ENCODE measurements at places on chromosomes 4 and X.

GRCh38 chr4:24800325-24800895 is 5.0 kb downstream of the SOD3 start:
- DNase-seq = no peak

- DNase-seq = no peak
Measured at GRCh38 chr4:147318586-147318985, 162.3 kb upstream of the EDNRA start.

- DNase-seq = no peak
Measured at GRCh38 chrX:67351411-67351810, 192.4 kb upstream of the AR start.

DNA sequence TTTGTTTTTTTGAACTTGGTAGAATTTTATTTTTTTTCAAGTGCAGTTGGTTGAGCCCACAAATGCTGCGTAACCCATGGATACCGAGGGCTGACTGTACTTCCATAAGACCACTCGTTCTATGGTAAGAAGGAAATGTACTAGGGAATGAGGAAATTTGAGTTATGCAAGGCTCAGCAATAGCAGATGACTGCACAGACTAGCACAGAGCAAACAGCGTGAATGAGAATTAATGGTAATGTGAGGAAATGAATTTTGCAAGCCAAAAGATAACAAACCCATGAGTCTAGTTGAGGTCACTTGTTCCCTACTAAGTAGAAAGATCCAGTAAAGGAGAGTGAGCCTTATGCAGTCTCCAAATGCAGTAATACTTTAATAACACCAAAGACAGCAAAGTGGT is 17.4 kb downstream of the GSPT2 start:
- DNase-seq = no peak

Measured in ACHN (cell line).